ENCODE measurements at places on chromosomes 4 and X.

DNA sequence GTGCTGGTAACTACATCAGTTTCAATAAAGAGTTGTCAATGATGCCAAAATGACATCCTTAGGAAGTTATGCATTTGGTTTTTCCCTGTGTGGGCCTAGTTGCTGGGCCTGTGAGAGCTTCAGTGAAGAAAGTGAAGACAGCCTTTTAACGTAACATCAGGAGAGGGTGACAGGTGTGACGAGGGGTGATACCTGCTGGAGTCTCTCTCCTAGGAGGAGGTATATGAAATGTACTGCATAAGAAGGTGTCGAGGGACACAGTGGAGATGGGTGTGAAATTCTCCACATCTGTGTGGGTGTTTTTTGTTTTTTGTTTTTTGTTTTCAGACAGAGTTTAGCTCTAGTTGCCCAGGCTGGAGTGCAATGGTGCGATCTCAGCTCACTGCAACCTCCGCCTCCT lies 49.2 kb downstream of the EVC start:
- DNase-seq = no peak

- no peak for DNase-seq
Measured at GRCh38 chr4:155543126-155543765, 123.4 kb upstream of the GUCY1A1 start.

GRCh38 chr4:105933083-105933482 lies 37.8 kb downstream of the NPNT start:
- no peak for DNase-seq

DNA sequence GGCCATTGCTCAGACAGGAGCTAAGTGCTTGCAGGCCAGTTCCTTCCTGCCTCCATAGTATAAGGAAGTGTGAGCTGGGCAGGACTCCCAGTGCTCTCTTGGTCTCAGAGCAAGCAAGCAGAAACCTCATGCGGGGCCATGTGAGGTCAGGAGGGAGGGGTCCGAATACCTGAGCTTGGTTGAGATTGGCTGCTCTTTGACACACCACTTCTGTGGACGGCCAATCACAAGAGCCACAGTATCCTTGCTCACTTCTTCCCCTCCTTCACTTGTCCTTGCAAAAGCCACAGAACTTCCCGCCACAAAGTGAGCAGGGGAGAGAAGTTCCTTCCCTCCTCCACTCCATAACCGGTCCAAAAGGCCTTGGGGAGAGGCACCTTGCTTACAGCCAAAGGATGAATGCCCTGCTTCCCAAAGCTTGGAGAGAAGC lies 56.7 kb downstream of the PRPS1 start:
- DNase-seq = peak; percentile 11

DNA sequence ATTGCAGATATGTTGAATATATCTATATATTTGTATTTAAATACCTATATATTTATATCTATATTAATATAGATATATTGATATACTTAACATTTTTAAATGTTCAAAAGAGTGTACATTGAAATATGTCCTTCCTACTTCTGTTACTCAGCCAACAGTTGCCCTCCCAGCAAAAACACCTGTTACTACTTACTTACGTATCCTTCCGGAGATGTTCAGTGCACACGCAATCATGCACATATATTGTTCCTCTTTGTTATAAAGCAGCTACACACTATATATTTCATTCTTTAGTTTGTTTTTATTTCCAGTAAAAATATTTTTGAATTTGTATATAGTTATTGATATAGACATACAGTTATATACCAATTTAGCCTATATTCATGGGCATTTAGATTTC lies 142.3 kb downstream of the ARHGAP24 start:
- DNase-seq = no peak

DNA sequence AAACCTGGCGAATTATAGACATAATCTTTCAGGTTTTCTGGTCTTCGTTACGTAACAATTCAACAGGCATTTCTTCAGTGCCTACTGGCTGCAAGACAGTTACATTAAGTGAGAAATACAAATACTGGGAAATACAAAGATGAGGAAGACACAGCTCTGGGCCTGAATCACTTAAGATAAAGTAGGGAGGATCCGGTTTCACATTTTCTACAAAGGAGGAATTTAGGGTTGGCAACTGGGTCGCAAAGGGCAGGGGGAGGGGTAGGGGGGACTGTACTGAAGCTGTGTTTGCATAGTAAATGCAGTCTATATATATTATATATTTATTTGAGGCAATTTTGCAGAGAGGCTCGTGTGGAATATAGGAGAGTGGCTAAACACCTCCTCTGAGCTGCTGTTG lies 107.4 kb downstream of the MAML3 start:
- DNase-seq = no peak

DNA sequence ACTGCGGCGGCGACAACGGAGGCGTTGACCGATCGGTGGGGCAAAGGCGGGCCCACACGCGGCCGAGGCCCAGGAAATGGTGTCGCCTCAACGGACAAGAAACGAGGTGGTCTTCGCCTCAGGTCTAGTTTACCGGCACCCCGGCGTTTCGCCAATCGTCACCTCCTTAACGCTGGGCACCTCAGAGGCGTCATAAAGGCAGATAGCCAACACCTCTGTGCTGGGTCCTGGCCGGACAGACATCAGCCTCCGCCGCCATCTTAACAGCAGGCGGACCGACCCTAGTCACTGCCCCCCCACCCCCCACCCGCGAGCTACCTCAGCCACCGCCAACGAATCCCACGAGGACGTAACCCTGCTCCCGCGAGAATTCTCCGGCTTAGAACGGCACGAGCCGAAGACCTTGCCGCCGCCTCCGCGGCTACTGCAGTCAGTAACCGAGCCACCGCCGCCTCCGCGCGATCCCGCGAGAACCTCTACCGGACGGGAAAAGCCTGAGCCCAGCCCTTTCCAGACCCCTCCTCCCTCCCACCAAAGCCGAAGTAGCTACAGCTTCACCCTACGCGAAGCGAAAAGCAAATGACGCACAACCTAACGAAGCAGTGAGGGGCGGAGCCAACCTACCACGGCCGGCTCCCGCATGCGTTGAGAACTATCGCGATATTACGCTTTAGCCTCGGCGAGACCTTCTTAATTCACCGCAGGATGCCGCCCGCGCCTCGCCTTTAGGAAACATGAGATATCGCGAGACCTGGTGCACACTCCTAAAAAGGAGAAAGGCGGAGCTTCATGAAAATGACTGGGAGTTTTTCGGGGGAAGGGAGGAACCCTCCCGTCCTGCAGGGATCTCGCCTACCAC lies 2.7 kb downstream of the HUWE1 start:
- DNase-seq = peak; percentile 94

- DNase-seq = no peak
Measured at GRCh38 chrX:79290596-79290995, 76.5 kb downstream of the ITM2A start.

- no peak for DNase-seq
Measured at GRCh38 chrX:139967300-139967699, 2.0 kb upstream of the CXorf66 start.

DNA sequence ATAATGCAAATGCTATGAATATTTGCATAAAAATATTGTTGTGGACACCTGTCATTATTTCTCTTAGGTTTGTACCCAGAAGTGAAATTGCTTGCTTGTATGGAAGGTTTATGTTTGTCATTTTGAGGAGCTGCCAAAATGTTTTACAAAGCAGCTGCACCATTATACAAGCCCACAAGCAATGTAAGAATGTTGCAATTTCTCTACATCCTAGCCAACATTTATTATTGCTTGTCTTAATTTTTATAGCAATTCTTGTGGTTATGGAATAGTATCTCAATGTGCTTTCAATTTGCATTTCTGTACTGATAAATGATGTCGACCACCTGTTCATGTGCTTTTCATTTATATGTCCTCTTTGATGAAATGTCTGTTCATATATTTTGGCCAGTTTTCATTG lies 18.7 kb upstream of the RBMX start:
- no peak for DNase-seq

GRCh38 chrX:149691794-149692193 lies 20.1 kb upstream of the MAGEA11 start:
- no peak for DNase-seq

DNA sequence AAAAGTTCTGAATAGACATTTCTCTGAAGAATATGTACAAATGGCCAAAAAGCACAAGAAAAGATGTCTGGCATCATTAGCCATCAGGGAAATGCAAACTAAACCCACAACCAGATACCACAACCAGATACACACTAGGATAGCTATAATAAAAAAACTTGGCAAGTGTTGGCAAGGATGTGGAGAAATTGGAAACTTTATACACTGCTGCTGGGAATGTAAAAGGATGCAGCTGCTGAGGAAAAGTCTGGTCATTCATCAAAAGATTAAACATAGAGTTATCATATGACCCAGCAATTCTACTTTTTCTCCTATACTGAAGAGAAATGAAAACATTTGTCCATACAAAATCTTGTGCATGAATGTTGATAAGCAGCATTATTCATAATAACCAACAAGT lies 92.3 kb downstream of the UCHL1 start:
- no peak for DNase-seq

GRCh38 chr4:81042578-81043365 lies 12.3 kb downstream of the BMP3 start:
- DNase-seq = no peak

DNA sequence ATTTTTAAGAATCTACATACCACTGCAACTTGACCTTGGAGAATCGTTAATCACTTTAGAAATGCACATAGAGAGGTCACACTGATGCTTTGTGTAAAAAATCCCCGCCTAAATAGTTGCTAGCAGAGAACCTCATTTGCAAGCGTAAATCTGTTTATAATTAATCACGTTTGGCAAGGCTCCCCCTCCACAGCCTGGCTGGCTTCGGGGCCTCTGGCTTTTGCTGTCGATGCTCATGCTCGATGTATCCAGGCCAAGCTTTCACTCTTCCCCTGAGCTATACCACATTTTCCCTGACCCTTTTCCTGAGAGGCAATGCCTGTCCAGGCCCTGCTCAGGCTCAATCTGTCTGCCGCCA lies 23.4 kb downstream of the CYTL1 start:
- DNase-seq = no peak

GRCh38 chr4:152081024-152081423 lies 320.2 kb upstream of the GATB start:
- no peak for DNase-seq

GRCh38 chrX:2577844-2578466 lies 77.2 kb upstream of the DHRSX start:
- no peak for DNase-seq

- DNase-seq = no peak
Measured at GRCh38 chr4:118193421-118193820, 159.1 kb downstream of the NDST3 start.

DNA sequence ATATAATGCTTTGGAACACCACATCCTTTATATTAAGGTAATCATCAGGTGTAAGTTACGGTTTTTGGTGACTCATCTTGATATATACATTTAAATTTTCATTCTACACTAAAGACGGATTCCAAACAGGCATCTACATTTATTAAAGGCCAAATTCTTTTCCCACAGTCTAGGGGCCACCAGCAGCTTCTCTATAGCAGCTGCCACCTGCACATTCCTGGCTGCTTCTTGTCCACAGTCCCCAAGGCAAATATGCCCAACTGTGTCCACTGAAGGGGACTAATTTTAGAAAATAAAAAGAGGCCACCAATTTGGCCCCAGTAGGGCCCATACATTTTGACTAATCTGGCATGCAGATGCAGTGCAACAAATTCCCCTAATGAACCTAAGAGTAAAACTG lies 96.6 kb downstream of the EFHC2 start:
- no peak for DNase-seq

GRCh38 chr4:157013656-157014055 lies 42.1 kb upstream of the PDGFC start:
- DNase-seq = no peak

GRCh38 chr4:77952457-77952856 lies 89.8 kb downstream of the MRPL1 start:
- DNase-seq = no peak

GRCh38 chrX:118734909-118735308 lies 7.5 kb downstream of the IL13RA1 start:
- no peak for DNase-seq

DNA sequence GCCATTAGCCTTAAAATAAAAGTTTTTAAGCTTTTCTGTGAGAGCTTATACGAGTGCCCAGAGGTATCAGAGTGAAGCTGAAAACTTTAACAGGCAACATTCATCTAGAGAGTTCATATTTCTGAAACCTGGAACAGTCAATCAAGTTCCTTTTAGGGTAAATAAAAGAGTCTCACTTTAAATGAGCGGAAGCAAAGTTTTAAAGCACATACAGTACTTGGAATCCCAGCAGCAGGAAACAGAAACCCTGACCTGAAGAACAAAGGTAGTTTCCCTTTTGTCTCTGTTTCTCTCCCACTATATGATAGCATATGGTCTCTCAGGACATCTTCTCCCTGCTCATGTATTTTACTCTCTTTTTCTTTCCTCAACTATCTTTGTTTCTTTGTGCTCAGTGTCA lies 153.0 kb downstream of the ASB9 start:
- no peak for DNase-seq

- no peak for DNase-seq
Measured at GRCh38 chr4:7970361-7970946, 30.8 kb upstream of the AFAP1 start.

DNA sequence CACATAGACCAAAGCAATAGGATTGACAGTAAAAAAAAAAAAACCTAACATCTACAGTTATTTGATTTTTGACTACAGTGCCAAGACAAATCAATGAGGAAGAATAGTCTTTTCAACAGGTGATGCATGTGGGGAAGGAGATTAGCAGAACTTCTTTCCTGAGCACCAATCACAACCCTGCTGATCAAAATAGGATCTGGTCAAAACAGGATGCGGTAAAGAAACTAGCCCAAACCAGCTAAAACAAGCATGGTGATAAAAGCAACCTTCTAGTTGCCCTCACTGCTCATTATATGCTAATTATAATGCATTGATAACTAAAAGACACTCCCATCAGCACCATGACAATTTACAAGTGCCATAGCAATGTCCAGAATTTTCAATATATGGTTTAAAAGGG lies 667.5 kb downstream of the GRXCR1 start:
- DNase-seq = no peak

DNA sequence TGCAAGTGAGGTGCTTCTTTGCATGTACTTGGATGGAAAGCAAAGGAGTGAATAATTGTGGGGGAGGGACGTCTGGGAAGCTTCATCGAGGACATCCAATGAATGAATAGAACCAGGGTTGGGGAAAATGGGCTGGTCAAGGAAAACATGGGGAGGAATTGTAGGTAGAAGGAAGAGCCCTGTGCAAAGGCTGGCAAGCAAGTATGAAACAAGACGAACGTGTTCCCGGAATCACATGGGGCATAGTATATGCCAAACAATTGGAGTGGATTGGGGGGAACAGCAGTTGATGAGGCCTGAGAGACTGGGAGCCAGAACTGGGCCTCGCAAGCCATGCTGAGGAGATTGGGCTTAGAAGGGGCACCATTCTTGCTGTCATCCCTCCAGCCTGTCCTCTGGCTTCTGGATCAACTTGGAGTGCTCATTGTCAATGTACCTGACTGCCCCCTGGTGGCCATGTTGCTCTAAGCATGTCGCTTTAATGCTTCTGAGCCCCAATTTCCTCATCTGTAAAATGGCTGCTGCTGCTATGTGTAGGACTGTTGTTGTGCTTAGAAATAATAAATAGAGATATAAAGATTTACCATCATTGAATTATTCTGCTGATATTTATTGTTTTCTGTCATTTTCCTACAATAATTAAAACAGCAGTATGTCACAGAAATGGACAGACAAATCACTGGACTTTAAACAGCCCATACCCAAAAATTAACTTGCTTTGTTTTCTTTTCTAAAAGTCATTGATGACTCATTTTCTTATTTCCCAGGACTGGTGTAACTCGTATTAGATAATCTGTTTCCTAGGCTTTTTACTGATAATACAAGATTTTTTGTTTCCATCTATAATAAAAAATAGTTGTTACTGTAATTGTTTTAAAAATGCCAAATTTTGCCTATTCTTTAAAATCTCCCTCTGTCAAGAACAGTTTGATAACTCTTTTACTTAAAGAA lies 66.4 kb downstream of the JADE3 start:
- DNase-seq = peak; percentile 44

GRCh38 chr4:103429283-103429682 lies 231.1 kb upstream of the CENPE start:
- no peak for DNase-seq
